ENCODE measurements at places on chromosomes 6 and 20.

- DNase-seq: no peak
Measured at GRCh38 chr6:168331058-168331457, 11.5 kb upstream of the DACT2 start.

DNA sequence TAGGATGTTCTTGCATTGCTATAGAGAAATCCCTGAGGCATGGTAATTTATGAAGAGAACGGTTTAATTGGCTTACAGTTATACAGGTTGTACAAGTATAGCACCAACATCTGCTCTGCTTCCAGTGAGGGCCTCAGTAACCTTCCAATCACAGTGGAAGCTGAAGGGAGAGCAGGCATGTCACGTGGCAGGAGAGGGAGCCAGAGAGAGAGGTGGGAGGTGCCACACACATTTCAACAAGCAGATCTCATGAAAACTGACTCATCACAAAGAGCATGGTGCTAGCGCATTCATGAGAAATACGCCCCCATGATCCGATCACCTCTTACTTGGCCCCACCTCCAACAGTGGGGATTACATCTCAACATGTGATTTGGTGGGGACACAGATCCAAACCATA is 871.2 kb downstream of the TFAP2A start:
- no peak for DNase-seq

- no peak for DNase-seq
Measured at GRCh38 chr20:50535162-50535561, 25.0 kb downstream of the PTPN1 start.

DNA sequence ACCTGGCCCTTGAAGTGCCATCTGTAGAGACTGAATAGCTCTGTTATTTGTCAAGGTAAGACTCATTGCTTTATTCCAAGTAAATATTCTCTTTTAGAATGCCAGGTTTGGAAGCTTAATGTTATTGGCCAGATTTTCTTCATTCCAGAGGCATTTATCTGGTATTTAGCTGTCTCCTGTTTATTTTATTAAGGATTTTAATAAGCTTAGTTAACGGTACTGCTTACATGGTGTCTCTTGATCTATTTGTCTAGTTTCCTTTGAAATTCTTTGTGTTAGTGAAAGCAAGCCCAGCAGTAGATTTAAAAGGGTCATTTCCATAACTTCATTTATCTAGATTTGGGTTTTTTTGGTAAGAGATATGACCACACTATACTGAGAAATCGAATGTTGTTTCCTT is 7.7 kb downstream of the RALY start:
- no peak for DNase-seq

GRCh38 chr20:64188091-64188490 is 23.8 kb downstream of the MYT1 start:
- no peak for DNase-seq

DNA sequence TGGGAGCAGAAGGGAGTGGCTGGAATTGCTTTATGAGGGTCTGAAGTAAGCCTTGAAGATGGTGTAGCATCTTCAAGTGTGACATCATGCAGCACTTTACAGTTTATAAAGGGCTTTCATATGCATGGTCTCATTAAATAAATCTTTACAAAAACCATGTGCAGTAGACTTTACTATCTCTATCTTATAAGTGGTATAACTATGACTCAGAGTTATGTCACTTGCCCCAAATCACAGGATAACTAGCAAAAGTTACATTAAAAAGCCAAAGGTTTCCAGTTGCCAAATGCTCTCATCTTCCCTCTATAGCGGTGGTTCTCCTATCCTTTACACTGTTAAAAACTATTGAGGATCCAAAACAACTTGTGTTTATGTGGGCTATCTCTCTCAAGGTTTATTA is 687.7 kb upstream of the MARCKS start:
- no peak for DNase-seq
